Stimulated activated CD4-positive, alpha-beta T cell treated with anti-CD3 and anti-CD28 coated beads, TNF-alpha, amount 100 ng/mL, for 1 hour (primary cell): ENCODE measurements at places on chromosomes 1 and 21.

GRCh38 chr1:199945591-199945990 is 81.9 kb upstream of the NR5A2 start:
- no peak for DNase-seq

DNA sequence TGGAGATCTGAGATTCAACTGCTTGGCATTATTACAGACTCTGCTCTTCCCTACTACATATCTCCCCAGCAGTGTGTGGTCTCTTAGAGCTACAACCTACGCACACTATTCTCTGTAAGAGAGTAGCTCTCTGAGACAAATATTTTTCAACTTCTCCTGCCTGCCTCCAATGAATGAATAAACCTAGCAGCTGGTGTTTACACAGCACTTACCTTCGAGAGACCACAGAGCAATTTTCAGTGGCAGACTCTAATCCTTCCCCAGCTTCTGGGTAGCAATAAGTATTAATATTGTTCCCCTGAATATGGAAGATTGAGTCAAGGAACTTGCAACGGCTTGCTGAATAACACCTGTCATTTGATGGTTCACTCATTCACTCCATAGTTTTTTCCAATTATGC is 350.9 kb upstream of the SPAG17 start:
- DNase-seq = no peak

- DNase-seq = no peak
Observed at GRCh38 chr1:41649396-41650027, 165.0 kb upstream of the EDN2 start.

DNA sequence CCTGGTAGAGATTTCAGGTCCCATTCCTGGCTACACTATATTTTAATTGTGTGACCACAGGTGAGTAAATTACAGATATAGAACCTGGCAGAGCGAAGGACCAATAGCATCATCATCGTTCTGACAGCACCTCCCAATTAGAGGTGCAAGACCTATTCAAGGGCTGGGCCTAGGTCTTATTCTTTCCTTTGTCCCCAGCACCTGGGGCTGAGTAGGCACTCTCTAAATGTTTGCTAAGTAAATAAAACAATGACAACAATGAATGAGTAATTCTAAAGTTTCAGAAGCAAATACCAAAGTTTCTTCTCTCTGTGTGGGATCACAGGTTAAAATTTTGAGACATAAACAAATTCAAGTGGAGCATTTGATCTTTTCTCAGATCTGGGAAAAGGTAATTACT is 32.7 kb downstream of the BEND5 start:
- DNase-seq = no peak

- no peak for DNase-seq
Observed at GRCh38 chr1:24329797-24330543, 10.8 kb downstream of the GRHL3 start.

DNA sequence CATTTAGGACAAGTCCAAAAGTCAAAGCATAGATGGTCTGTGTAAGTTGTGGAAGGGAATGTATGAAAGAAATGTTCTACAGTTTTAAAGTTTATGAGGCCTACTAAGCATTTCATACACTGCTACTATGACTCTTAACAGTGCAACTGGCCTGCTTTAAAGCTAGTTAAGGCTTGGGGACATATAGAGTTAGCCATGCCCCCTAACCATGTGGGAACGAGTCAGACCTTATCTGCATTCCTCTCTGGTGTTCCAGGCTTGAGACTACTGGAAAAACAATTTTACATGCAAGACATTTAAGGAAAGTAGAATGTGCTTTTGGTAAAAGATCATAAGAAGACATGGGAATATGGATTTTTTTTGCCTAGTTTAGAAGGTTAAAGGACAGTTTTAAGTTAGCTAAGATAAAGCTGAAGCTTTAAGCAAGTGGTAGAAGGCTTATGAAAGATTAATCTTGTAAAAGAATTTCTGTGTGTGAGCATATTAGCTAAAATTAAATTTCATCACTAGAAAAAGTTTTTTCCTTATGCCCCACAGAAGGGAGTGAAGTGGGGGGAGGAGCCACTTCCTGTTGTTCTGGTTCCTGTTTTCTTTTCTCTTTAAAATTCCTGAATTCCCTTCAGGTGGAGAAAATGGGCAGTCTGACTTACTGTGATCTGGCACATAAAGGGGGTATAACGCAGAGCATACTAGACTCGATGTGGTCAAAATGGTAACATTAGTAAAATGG is 8.9 kb upstream of the CD48 start:
- DNase-seq = no peak

- DNase-seq = no peak
Observed at GRCh38 chr1:220631238-220631815, 58.8 kb upstream of the C1orf115 start.

DNA sequence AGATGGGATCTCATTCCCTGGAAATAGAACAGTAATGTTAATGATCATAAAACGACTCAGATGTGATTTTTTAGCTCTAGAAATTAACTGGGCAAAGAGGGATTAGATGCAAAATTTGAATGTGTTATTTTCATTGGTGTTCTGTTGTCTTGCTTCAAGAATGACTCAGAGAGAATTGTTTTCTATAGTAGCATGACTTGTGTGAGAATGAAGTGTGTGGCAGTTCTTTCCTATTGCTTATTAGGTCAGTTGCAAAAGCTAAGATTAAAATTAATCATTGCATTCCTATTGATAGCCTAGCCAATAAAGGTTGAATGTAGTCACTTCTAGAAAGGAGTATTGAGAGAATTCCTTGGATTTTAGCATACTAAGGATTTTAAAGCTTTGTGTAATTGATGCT is 22.9 kb downstream of the SPEN start:
- no peak for DNase-seq

GRCh38 chr1:115529216-115529897 is 112.4 kb upstream of the VANGL1 start:
- DNase-seq = no peak
